ENCODE measurements at places on chromosomes 16 and 17.

GRCh38 chr17:31397256-31397939, 5.9 kb downstream of the RAB11FIP4 start:
- no peak for DNase-seq

GRCh38 chr17:4530799-4531730, 24.1 kb downstream of the MYBBP1A start:
- no peak for DNase-seq

DNA sequence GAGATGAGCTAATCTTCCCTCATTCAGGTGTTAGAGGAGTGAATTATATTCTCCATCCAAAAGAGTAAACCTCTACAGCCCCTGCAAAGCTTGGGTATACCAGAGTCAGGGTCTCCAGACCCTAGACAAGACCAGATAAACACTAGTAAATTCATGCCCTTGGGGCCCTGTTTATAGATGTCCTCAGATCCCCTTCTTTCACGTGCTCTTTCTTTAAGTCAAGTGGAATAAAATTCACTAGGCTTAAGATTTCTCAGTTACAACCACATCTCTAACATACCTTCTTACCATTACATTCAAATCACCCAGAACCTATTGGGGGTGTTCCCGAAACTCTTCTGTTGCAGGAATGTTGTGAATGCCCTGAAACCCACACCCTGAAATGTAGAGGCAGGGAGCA, 2.2 kb upstream of the C17orf58 start:
- no peak for DNase-seq

DNA sequence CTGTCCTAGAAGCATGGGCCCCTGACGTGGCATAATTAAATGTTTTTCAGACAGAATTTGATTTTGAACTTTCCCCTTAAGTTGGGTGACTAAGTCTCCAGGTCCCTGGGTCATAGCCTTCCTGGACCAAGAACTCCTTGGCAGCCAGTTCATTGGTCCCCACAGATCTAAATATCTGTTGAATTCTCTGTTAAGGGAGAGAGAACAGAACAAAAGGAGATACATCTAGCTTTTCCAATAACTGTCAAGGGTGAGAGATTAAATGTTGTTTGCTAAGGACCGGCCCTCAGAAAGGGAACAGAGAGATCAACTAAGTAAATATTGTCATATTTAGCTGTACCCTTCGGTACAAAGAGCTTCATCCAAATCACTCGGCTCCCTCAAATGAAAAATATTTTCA, 78.2 kb upstream of the NOL11 start:
- no peak for DNase-seq

DNA sequence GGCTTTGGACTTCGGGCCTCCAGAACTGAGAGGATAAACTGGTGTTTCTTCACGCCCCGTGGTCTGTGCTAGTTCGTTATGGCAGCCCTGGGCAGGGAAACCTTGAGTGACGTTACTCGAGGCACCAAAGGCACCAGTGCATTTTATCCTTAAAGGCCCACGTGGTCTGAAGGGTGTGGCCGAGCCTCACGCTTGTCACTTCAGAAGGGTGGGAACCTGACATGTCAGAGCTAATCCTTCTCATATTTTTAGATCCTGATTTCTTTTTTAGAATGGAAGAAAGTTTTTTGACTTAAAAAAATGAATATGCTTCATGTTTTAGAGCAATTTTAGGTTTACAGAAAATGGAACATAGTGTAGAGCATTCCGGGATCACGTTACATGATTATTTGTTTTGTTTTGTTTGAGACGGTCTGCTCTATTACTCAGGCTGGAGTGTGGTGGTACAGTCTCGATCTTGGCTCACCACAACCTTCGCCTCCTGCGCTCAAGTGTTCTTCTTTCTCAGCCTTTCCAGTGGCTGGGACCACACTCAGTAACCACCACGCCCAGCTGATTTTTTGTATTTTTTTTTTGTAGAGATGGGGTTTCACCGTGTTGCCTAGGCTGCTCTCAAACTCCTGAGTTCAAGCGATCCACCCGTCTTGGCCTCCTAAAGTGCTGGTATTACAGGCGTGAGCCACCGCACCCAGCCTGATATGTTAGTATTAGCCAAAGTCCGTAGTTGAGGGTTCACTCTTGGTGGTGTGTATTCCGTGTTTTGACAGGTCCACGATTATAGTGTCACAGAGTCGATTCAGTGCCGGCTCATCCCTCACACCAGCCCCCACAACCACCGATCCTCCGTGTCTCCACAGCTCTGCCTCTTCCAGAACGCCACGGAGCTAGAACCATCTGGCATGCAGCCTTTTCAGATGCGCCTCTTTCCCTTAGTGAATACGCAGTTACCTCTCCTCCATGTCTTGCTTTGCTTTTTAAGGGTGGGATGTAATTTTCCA, 47.9 kb downstream of the RAB11FIP3 start:
- no peak for DNase-seq
